MV-4-11 (cell line): ENCODE measurements at places on chromosomes 3 and 15.

DNA sequence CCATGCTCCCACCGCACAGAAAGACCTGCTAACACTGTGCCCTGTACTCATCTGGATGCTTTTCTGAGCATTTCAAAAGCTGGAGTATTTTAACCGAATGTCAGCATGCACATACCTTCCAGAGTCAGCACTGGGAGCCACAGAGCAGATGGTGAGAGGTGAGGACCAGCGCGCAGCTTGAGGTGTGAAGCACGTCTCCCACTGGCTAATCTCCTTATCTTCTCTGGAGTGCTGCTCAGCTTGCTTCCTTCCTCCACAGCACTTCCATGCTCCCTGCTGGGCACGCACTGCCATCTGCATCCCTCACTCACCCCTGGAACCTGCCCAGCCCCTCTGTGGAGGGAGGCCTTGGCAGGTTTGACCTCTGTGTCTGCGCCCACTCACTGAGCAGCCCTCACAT is at the start of gene GNB5:
GNB5 (minus strand) TSS at position 186 of the 400 bp plus-strand sequence. CDS start 6,716 bp downstream, outside the sequence.
- no peak for DNase-seq

DNA sequence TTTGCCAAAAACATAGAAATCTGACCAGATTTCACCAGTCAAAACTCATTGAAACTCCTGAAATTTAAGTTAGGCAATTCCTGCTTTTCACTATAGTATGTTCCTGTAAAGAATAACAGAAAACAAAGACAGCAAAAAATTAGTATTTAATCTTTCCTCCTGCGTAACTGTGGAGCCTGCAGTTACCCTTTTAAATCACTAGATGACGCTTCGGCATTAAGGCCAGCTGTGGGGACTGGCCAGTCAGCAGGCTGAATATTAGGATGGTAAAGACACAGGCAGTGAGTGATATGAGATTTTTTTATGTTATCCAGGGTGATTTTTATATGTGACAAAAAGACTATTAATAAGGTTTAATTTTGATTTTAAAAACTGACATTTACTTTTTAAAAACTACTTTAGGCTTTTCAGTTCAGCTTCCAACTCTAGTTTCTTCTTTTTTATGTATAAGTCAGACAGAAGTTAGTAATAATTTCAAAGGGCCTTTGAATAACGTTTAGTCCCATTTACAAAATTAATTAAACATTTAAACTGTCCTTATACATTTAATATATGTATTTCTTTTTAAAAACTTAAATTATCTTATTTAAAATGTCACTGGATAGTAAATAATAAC is 165.1 kb downstream of the PPM1L start:
- DNase-seq: no peak

GRCh38 chr15:79494384-79494909 is 62.3 kb downstream of the MINAR1 start:
- DNase-seq: peak; percentile 5

GRCh38 chr3:152208439-152208838 is 60.3 kb upstream of the MBNL1 start:
- DNase-seq: peak; percentile 49

- DNase-seq: no peak
Observed at GRCh38 chr3:105385179-105385578, 18.5 kb downstream of the ALCAM start.

GRCh38 chr3:194330579-194330978 is 20.5 kb downstream of the CPN2 start:
- no peak for DNase-seq

GRCh38 chr3:160842021-160843005 is 86.3 kb downstream of the PPM1L start:
- DNase-seq: no peak

GRCh38 chr3:85148036-85148435 is 189.2 kb downstream of the CADM2 start:
- peak; percentile 39 for DNase-seq

- DNase-seq: no peak
Observed at GRCh38 chr3:188196232-188196990, 42.5 kb downstream of the LPP start.

DNA sequence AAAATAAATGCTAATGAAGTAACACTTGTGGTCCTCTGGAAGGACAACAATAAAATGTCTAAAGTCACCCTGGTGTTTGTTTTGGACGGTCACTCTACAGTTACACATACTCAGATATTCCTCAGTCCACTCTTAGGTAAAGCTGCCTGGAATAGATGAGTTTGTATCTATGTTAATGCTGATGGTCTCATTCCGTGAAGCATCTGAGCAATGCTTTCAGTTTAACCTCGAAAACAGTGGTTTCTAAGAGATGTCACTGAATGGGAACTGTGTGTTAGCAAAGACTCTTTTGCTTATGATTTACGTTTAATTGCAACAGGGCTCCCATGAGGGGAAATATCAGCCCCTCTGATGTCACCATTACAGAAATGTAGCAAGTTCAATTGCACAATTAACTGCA is 49.1 kb downstream of the FBN1 start:
- DNase-seq: peak; percentile 60

DNA sequence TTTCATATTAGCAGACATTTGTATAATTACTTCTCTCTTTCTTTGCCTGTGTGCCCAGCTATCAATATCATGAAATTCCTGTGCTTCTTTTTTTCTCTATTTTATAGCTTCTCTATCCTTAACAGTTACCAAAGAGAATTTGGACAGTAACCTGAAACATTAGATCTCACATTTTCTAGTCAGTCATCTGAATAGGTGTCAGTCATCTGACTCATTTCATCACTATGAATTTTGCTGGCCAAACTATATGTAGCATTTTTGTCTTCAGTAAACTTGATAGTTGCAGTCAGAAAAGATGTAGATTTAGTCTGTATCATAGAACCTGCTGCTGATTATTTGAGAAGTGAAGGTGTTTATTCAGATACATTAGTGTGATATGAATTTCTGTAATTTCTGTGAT is 52.6 kb downstream of the HMG20A start:
- no peak for DNase-seq

GRCh38 chr3:124246949-124247348 is 255.0 kb upstream of the ROPN1 start:
- DNase-seq: no peak

GRCh38 chr3:100080573-100080972 is 33.7 kb downstream of the FILIP1L start:
- DNase-seq: no peak

GRCh38 chr3:194148383-194148782 is 12.4 kb downstream of the HES1 start:
- DNase-seq: no peak

DNA sequence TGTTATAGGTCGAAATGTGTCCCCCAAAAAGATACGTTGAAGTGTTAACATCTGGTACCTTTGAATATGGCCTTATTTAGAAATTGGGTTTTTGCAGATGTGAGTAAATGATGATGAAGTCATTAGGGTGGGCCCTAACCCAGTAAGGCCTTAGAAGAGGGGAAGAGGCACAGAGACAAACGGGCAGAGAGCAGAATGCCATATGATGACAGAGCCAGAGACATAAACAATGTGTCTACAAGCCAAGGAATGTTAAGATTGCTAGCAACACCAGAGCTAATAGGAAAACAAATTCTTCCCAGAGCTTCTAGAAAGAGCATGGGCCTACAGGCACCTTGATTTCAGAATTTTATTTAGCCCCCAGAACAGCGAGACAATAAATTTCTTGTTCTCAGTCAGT is 693.1 kb upstream of the NECTIN3 start:
- no peak for DNase-seq

DNA sequence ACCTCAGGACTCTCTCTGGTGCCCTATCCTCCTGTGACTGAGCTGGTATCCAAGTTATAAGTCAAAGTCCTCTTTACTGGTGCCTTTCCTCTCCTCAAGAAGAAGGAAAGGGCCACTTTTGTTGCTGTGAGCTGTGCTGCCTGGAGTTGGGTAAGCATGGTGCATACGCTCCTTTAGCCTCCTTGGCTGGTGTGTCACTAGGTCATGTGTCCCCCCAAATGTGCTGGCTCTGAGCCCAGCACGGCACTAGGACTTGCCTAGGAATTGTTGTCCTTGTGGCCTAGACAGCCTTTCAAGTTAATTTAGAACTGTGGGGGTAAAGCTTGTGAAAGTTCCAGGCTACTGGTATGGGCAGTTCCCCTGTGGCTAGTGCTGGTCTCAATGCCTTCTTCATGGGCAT is 113.8 kb downstream of the UBE2E2 start:
- no peak for DNase-seq

DNA sequence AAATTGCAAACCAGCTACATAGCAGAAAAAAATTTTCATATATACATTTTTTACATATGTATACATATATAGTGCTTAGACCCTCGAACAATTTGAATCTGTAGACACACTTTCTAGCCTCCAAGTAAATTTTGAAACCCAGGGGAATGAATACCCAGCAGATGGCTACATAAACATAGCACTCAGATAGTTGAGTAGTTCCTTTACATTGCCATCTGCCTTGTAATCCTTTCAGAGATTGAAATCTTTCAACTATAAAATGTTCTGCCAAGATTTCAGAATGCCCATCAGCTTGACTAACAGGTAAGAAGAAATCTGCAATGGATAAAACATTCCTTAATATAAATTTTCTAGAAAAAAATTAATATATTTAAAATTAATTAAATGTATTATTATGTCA is 1333.5 kb upstream of the CADM2 start:
- DNase-seq: no peak

DNA sequence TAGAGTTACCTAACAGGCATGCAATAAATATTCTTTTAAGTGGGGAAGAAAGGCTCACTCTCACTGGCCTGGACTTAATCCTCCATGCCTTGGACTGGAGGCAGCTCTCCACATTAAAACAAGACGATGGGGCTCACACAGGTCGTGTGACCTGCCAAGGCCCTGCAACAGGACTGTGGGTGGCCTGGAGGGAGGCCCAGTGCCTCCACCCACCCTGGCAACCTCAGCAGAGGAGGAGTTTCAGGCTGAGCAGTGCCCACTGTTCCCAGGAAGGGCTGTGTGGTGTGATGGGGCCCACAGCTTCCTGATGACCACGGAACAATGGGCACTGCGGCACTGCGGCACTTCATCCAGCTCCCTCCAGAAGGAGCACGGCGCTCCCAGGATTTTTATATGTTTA is 5.5 kb downstream of the UROC1 start:
- DNase-seq: no peak

DNA sequence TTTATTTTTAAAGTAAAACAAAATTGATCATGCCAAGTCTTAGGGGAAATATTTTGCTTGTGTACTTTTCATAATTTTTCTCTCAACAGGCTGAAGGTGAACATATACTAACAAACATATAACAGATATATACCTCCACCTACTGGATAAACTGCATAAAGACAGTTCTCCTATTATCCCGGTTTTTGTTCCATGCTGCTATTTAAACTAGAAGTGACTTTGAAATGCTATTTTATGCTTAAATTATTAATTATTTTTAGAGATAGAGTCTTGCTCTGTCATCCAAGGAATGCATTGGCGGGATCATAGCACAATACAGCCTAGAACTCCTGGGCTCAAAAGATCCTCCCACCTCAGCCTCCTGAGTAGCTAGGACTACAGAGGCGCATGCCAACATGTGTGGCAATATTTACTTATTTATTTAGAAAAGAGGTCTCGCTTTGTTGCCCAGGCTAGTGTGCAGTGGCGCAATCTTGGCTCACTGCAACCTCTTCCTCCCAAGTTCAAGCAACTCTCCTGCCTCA is 49.8 kb downstream of the ST3GAL6 start:
- DNase-seq: peak; percentile 44

DNA sequence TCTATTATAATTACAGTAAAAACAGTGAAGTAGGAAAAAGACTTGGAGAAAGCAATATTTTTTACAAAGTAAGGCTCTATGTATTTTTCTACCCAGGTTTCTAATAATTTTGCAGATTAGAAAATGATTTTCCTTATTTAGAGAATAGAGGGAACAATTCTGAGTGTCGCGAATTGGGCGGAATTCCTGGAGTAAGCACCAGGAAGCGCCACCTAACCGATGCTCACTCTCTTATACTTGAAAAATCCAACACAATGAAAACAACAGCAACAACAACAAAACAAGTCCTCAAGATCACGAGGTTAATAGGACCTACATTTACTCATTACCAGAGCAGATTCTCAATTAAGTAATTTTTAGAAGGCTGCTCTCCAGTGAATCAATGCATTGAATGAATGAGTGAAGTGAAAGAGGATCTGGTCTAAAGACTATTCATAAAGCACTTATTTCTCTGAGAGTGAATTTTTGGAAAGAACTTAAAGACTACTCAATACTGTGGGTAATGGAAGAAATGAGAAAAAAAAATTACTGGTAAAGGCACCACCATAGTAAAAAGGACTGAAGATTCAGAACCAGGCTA is 158.0 kb downstream of the MEIS2 start:
- DNase-seq: no peak

GRCh38 chr3:64443546-64444381 is 218.5 kb upstream of the PRICKLE2 start:
- no peak for DNase-seq

DNA sequence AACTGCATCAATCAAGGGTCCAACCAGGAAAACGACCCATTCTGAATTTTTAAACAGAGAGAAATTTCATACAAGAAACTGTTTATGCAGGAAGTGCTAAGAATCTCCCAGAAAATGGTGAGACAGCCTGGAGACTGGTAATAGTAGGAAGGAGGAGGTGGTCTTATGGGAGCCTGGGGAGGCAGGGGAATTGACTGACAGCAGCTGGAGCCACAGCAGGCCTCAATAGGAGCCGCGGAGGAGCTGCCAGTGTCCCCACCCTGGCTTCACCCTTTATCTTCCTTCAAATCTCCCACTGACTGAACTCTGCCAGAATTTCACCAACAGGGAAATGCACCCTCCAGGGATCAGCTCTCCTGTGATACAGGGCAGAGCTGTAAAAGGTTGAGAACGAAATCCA is 7.5 kb upstream of the C3orf80 start:
- DNase-seq: no peak

GRCh38 chr3:166471074-166471767 is 634.0 kb upstream of the BCHE start:
- no peak for DNase-seq

DNA sequence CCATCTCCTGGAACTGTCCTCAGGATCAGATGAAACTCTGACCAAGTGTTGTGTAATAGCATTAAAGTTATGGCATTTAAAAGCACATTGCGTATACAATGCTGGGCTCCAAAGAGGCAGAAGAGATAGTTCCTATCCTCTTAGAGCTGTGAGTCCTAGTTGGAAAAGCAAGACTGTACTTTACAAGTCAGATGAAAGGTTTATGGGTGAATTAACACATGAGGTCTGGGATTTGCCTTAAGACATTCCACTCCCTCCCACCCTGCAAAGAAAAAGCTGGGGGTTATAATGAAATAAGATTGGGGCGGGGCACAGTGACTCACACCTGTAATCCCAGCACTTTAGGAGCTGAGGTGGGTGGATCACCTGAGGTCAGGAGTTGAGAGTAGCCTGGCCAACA is 35.6 kb downstream of the SNAPC5 start:
- no peak for DNase-seq
